Stimulated activated CD4-positive, alpha-beta T cell treated with anti-CD3 and anti-CD28 coated beads, Interleukin-15, amount 100 ng/mL, for 48 hours (primary cell): ENCODE measurements at places on chromosomes 12 and 14.
A peak's percentile ranks its signal among the peaks of the same experiment; 100 is the strongest.

DNA sequence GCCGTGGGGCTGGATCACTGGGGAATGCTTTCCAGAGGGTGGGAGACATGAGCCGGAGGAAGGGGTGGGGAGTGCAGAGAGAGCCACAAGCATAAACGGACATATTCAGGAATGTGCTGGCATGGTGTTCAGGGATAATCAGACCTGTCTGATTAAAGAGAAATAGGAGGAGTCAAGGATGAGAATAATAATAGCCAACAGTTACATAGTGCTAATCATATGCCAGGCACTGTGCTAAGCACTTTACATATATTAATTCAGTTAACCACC, 43.7 kb downstream of the LTBP2 start:
- no peak for DNase-seq

DNA sequence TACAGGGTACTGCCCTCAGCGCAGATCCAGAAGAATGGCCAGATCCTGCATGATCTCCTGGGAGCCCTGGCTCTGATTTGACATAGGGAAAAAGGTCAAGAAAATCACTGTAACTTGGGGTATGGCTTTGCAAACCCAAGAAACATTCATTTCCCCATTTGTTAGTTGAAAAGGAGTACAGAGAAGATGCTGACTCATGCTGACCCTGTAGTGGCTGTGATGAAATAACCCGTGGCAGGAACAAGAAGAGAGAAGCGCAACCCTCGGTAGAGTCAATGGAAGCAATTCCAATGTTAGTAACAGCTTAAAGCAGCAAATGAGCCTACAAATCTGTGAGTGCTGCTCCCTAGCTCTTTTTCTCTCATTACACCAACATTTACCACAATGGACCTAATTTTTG, 281.6 kb upstream of the NPAS3 start:
- no peak for DNase-seq

GRCh38 chr14:90903101-90903500, 86.9 kb upstream of the TTC7B start:
- peak; percentile 22 for DNase-seq

- DNase-seq: no peak
Observed at GRCh38 chr14:62470935-62471334, 574.3 kb downstream of the KCNH5 start.

- DNase-seq: no peak
Observed at GRCh38 chr12:120979862-120980696, 1.7 kb downstream of the HNF1A start.

DNA sequence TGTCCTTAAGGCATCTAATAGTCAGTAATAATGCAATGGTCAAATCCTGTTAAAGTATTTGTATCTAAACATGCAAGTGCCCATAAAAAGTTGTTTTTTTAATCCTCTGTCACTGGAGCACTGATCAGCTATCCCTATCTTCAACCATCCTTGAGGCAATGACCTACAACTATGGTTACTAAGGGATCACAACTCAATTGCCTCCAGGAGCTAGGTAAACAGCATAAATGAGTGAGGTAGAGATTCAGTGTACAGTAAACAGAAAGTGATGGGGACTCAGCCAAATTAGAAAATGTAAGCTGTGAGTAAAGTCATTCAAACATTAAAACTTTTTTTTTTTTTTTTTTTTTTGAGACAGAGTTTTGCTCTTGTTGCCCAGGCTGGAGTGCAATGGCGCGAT, 18.6 kb downstream of the SPPL3 start:
- no peak for DNase-seq

GRCh38 chr14:33254861-33255395, 316.2 kb downstream of the NPAS3 start:
- no peak for DNase-seq

- no peak for DNase-seq
Observed at GRCh38 chr12:62629413-62629812, 162.8 kb downstream of the MON2 start.

DNA sequence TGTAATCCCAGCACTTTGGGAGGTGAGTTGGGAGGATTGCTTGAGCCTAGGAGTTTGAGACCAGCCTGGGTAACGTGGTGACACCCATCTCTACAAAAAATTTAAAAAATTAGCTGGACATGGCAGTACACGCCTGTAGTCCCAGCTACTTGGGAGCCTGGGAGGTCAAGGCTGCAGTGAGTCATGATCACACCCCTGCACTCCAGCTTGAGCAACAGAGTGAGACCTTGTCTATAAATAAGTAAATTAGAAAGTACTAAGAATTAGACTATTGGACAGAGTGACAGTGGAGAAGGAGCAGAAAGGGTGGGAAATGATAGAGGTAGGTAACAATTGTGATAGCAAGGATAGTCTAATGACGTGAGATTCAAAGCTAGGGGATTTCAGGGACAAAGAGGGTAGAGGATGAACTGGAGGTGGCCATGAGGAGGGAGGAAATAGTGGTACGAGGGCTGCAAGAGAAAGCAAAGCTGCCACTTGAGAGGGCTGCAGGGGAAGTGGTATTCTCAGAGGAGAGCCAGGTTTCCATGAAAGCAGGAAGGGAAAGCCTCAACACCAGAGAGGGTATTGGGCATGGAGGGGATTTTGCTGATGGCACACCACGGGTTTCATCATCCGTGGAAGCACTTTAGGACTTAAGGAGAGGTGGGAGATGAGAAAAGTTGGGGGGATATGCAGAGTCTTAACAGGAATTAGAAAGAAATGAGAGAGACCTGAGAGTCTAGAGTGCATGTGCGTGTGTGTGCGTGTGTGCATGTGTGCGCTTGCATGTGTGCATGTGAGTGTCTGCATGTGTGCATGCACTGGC, 85.6 kb downstream of the SYNE2 start:
- no peak for DNase-seq

DNA sequence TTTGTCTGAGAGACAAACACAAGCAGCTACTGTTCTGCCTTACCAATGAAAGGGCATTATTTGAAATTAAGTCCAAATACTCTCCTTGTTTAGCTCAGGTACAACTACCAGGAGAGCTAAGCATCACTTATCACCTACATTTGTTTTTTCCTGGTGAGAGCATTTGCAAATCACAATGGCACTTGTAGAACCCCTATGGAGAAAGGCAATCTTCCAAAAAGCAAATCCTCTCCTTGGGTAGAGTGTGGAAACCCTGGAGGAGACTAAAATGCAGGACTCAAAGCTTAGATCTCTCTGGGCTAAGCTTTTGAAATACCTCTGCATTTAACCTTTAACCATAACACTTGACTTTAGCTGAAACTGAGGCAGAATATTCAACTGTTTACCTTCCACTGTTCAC, 20.8 kb downstream of the GTSF1 start:
- DNase-seq: no peak

DNA sequence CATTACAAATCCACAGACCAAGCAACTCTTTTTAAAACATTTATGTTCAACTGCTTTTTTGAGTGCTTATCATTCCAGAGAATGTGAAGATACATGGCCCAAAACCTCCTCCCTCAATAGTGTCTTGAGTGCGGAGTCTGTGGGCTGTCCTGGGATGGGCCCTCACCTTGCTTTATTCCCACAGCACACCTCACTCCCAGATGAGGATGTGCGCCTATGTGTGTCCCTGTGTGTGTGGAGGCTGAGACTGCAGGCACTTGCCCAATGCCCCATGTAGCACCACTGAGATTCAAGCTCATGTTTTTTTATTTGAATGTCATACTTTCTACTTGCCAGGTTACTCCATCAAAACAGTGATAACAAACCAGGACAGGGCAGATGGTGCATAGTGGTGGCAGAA, 291.7 kb downstream of the CACNA1C start:
- DNase-seq: no peak

DNA sequence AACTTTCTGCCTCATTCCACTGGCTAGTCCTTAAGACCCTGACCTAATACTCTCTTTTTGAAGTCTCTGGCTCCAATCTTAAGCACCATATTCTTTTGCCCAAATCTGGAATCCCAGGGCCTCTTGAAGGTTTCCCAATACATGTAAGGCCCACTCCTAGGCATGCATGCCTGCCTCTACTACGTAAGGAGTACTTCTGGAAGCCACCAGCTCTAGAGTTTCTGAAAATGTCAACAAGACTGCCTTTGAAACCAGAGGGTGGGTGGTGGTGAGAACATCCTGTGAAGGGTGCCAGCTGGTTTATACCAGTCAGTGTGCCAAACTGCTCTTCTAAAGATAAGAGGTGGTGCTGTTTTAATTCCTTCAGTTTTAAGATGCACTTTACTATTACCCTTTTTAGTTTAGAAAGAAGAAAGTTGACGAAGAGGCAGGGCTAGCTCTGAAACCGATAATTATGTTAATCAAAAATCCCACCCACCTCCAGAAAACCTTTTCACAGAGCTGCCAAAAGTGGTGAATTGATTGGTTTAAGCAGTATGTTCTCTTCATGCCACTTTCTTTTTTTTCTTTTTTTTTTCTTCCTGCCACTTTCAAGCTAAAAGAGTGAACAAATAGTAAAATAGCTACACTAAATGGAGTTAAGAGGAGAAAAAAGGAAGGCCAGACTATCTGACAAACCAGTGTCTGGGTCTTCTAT, 8.7 kb upstream of the WDR89 start:
- DNase-seq: peak; percentile 26

DNA sequence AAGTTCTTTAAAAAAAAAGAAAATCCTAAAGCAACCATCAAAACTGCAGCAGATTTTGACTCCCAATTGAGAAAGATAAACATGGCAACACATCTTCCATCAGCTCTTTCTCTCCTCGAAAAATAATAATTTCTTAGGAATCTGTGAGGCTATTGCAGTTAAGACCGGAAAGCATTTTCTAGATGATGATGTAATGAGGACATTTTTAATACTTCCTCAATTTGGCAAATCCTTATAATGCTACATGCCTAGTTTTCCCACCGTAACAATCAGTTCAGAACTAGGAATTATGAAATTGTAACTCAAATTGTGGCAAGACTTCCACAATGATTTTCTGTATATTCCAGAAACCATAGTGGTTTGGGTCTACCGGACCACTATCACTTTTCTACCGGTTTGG, 180.9 kb upstream of the PDE3A start:
- DNase-seq: no peak

DNA sequence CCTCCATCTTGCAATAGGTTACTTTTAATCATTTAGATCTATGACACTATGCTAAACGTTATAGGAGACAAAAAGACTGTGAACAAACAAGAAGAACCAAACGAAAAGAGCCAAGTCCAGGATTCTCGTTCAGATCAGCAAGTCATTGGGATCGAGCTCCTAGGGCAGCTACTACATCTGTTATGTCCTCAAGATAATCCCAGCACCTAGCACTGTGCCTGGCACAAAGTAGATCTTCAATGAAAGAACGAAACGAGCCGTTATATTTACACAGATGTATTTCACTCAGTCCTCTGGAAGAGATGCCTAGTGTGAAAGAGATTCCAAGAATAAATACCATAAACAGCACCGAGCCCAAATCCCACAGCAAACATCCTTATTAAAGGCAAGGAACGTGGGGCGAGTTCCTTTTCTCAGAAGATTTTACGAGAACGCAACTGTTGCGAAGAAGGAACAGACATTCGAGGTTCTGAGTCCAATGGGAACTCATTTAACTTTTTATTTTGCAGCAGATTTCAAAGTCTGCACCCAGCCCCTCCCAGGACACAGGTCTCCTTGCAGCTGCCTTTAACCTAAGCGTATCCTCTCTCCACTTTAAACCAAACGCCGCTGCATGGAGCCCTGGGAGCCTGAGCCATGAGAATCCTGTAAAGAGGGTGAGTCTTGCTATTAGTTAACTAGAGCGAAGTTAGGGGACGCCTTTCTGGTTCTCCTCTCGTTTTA, 544 bp upstream of the TDP1 start:
- no peak for DNase-seq

DNA sequence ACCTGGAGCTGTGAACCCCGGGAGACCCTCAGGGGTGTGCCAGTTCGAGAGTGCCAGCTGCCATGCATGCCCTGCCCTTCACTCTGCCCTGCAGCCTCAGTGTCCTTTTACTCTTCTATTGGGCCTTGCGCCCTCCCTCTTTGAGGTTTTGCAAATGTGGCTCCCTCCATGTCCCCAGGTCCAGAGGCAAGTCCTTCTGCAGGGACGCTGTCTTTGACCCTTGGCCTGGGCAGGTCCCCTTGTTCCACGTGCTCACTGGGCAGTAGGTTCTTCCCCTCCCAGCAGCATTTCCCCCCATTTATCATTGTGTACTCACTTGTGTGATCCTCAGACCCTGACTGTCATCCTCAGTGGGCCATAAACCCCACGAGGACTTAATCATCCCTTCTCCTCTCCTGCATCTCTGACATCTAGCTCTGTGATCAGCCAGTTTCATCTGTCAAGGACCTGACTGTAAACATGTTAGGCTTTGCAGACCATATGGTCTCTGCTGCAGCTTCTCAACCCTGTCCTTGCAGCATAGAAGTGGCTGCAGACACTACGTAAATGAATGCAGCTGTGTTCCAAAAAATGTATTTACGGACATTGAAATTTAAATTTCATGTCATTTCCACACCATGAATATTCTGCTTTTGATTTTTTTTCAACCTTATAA, 36.6 kb downstream of the TSPAN9 start:
- no peak for DNase-seq

GRCh38 chr12:130435826-130436225, 98.1 kb downstream of the PIWIL1 start:
- DNase-seq: no peak

- no peak for DNase-seq
Observed at GRCh38 chr12:8991371-8992345, 2.3 kb downstream of the KLRG1 start.

DNA sequence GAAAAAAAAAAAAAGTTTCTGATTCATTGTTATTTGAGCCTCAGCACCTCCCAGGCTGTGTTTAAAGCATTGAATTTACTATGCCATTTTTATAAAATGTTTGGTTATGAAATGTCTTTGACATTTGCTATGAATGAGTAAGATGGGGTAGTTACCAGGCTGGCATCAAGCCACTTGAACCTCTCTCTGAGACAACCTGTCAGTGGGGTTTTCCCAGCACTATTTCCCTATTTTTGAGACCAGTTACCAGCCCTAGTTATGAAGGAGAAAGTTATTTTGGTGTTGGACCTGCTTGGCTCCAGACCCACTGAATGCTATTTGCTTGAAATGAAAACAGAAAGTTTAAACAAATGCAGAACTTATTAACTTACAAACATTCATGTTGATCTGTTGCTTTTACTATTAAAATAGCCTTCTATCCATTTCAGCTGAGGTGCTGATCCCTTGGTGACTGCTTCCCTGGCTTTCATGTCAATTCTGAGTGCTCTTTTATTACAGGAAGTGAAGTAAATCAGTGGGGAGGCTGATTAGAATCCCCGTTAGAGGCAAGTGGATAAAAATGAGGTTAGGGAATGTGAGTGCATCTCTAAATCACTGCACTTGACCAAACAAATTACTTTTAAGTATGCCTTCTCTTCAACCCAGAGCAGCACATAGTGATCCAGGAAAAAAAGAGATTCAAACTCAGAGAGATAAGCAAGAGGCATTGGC, 37.8 kb downstream of the LLPH start:
- no peak for DNase-seq

DNA sequence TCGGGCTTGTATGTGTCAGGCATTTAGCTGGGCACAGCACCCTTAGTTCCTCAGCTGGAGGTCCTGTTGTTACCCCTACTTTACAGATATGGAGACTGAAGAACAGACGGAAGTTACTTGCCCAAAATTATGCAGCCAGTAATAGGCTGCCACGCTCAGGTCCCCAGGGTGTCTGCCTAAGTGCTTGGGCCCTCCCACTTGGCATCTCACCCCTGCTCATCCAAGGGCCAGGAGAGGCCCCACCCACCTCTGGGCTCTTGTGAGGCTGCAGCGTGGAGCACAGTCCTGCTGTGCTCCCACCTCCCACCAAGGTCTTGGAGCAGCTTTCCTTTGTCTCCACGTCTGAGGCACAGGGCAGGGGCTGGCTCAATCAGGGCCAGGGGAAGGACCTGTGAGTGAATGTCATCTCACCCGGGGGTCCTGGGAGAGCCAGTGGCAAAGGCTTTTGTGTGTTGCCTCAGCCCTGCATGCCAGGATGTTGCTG, 64.6 kb downstream of the BEGAIN start:
- DNase-seq: no peak

- DNase-seq: no peak
Observed at GRCh38 chr14:23622990-23623389, 13.2 kb upstream of the DHRS2 start.
